WTC11 (cell line): ENCODE measurements at places on chromosomes 5 and 9. TPM values are rescaled to one million over a fixed set of nuclear protein-coding genes. Genes with fewer than 3 reads are reported as not detected.

- DNase-seq, result no peak
These were observed 19.6 kb downstream of the ITGA2 start for GRCh38 chr5:53008751-53009150.

DNA sequence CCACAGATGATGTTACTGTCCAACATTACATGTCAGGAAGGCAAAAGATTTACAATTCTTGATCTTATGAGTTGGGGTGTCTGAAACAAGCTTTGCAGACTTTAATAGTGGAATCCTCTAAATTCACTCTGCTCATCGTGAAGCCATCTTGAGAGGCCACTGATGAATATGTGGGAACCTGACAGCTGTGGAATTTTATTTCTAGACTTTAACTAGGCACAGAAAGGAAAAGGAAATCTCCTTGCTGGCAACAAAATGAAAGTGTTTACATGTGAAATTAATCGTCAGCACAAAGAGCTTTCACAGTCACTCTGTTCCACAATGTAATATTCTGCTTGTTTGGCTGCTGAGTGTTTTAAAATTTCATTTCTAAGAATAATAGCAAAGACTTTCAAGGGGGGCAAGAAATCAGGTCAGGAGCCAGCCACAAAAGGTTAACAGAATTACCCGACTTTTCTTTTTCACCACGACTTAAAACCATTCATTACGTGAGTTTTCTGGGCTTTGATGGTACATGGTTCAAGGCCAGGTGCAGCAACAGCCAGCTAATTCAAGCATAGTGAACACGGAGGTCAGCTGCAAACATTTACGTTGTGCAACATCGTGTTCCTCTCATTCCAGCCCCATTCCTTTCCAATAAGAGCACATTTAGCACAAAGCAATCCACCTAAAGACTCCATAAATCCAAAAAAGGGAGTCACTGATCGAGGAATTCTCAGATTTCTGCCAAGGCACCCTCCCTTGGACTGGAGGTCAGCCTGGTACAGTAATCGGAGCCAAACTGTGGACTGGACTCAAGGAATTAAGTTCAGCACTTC is 14.6 kb downstream of the NREP start:
- DNase-seq, result no peak

DNA sequence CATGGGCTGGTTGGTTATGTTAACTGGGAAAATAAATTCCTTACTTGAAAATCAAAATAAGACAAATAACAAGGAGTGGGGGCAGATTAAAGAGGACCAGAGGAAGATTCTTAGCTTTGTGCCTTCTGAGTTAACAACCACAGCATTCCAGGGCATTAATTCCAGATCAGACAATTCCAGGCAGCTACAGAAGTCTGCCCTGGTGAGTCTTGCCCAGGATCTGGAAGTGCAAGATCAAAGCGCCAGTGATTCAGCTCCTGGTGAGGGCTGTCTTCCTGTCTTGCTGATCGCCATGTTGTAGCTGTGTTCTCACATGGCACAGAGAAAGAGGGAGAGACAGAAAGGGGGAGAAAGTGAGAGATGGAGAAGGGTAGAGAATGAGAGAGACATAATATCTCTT is 65.6 kb downstream of the ANXA2R start:
- no peak for DNase-seq

RUSC2 gene
- 7.3 to 9.4 TPM (median 8.7 TPM) in 3 replicates for total RNA-seq

GRCh38 chr9:133604856-133605255 is 4.3 kb downstream of the FAM163B start:
- DNase-seq, result no peak

POLR3G gene
- total RNA-seq, result 61.0 to 95.4 TPM (median 63.6 TPM) in 3 replicates

GRCh38 chr9:3746296-3747275 is 220.8 kb upstream of the RFX3 start:
- DNase-seq, result no peak

GRCh38 chr5:139838381-139839197 is 43.0 kb downstream of the PSD2 start:
- no peak for DNase-seq

DNA sequence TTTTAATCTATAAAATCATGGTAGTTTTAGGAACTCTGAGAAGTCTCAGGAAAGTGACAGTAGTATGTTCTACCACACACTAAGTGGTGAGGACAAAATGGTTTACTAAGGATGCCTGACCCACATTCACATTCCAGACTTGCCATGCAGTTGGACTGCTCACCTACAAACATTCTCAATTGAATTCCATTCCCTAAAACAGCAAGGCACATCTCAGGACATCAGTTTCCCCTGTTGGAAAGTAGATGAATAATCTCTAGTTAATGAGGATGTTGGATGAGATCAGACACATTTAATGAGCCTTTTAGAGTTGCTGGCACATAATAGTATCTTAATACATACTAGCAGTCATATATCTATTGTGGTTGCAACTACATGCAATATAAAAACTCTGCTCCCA is 76.6 kb downstream of the ZNF618 start:
- no peak for DNase-seq

DNA sequence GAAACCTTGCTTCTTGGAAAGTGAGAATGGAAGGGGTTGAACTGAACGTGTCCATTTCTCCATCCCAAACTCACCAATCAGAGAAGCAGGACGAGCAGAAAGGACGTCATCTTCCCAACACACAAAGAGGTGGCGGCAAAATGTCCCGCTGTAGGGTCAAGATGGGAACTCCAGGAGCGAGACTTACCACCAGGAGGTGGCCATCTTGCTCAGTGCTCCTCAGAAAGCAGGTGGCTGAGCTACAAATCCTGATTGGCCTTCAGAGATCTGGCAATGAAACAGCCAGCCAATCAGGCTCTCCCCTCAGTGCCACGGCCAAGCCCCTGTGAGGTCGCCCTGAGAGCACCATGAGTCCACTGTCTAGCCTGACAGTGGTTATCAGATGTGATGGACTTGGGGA is 259.0 kb downstream of the NDUFS4 start:
- DNase-seq, result no peak

PCDHGA12 gene
- 1.6 to 2.1 TPM (median 1.9 TPM) in 3 replicates for total RNA-seq

GRCh38 chr5:123245689-123246088 is 156.6 kb downstream of the PRDM6 start:
- DNase-seq, result no peak
